ENCODE measurements at places on chromosomes 2 and 18. TPM values are rescaled to one million over a fixed set of nuclear protein-coding genes. Genes with fewer than 3 reads are reported as not detected.

SCTR gene
- not detected for total RNA-seq

DNA sequence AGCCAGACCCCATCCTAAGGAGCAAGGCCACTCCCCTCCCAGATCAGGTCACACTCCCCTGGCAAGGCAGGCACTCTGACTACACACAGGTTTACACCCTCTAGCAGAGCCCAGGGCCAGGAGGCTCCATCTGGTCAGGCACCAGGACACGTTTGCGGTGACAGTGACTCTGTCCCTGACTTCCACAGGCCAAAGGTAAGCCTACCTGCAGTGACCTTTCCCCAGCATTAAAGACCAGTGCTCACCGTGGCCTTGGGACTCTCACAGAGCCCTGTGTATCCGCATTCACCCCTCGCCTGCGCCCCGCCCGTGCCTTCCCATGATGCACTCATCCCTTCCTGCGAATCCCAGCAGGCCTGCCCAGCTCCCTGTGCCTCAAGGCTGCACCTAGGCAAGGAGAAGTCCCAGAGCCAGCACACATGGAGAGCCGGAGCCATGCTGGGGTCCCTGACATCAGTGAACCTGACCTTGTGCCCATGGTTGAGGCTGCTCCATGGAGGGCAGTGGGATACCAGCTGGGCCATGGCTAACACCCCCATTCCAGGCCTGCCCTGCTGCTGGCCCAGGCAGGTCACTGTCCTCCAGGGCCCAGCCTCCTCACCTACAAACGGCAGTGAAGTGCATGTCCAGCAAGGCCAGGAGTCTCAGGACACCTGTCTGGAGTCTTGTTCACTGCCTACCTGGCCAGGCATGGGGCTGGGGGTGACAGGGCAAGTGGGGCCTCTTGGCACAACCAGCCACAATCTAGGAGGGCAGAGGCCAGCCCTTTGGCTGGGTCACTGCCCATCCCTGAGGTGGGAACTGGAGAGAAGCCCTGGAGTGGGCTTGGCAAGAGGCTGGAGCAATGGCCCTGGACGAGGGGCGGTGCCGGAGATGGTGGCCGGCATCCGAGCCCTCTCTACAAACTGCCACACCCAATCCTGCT is 3.0 kb downstream of the NEURL3 start:
- peak; percentile 15 for DNase-seq

DNA sequence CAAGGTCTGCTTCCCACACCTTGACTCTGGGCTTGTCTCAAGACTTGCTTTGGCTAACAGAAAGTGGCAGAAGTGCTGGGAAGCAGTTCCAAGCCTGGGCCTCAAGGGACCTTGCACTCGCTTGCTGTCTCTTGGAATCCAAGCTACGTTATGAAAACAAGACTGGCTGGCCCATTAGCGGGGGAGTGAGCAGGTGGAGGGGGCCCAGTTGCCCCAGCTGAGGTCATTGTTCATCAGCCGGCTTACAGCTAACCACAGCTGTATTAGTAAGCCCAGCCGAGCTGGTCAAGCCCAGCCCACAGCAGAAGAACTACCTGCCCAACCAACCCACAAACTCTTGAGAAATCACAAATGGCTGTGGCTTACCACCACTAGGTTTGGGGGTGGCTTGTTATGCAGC is 63.1 kb downstream of the MARCO start:
- DNase-seq = no peak

FAM124B gene
- 2.6 TPM for total RNA-seq

GRCh38 chr2:207282916-207283315 is 117.2 kb upstream of the KLF7 start:
- DNase-seq = no peak

DNA sequence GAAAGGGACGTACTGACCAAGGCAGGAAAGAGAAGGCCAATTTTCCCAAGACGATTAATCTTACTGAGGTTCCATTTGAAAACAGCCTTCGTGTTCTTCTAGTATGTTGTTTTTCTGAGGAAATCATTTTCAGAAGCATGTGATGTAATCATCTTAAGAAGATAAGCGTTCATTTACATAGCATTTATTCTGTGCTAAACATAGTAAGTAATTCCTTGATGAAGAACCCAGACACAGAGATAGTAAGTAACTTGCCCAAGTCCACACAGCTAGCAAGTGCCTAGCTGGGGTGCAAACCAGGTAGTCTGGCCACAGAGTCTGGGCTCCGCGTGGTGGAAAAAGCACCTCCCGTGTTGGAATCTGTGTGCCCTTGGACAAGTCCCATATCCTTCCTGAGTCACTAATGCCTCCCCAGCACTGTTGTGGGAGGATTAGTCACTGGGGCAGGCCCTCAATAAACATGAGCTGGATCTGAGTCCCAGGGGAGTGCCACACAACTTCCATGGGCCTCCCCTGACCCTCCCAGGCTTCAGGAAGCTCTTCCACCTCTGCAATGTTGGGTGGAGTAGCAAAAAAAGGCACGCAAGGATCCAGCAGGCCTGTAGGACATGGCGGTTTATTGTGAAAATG is 26.9 kb upstream of the ASAP2 start:
- DNase-seq = no peak

- DNase-seq = no peak
Measured at GRCh38 chr18:36593641-36594040, 235.2 kb downstream of the TPGS2 start.

DNA sequence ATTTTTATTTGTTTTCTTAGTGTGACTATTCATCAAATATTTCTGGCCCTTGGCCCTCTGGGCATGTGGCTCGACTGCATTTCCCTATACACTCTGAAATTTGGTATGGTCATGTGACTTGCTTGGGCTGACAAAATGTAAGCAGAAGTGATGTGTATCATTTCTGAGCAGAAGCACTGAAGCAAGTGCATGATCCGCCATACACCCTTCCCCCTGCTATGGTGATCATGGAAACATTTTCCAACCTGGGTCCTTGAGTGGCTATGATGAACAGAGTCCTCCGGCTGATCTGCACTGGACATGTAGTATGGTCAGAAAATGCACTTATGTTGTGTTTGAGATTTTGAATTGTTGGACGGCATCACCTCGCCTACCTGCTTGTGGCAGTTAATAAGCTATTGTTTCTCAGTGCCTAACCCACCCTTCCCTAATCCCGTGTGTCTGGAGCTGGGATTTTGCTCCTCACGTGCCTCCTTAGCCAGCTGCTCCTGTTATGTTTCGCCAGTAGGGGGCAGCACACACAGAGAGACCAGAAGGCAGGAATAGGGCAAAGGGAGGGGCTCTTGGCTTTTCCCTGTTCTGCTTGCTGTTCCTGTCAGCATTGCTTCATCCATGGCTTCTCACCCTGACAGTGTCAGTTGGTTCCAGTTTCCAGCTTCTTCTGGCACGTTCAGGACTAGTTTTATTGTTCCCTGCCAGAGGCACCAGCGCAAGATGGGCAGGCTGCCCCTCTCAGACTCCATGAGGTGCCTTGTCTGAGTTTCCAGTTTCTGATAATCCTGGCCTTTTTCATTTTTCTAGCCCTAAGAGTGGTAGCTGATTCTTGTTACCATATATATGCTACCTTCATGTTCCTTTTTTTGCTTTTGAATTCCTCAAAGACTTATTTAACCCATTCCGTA is 207.4 kb downstream of the ARL6IP6 start:
- DNase-seq = peak; percentile 41

GRCh38 chr2:18610090-18610489 is 20.7 kb upstream of the NT5C1B start:
- DNase-seq = no peak

DNA sequence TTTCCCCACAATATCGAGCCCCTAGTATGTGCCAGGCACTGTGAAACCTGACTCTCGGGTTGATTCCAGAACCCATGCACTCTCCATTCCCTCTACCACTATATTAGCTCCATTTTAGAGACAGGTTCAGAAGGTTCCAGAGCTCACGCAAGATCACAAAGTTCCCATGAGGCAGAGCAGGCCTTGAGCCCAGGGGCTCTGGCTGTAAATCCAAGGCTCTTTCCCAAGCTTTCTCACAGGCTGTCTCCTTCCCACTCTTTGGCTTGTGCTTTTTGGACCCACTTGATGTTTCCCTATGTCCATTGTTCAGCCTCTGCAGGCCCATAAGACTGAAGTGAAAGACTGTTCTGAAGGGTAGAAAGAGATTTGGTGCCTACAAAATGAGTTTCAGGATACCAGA is 15.7 kb downstream of the KIAA2012 start:
- DNase-seq = no peak

DNA sequence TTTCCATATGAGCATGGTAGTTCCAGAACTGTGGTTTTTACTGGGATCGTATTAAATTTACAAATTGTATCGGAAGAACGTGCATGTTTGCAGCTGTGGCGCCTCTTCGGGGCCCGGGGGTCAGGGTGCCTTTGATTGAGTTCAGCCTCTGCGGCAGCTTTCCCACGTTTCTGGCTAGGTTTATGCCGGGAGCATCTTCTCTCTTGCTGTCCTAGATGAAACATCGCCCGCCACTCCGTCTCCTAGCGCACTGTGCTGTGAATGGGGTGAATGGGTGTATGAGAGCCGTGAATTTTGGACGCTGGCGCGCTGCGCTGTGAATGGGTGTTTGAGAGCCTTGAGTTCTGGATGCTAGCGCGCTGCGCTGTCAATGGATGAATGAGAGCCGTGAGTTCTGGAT is 12.3 kb downstream of the PDCD1 start:
- DNase-seq = no peak

All from breast epithelium (tissue), 4 donors.